ENCODE measurements at places on chromosomes 6 and 20.

- DNase-seq = no peak
Measured at GRCh38 chr20:872855-873520, 39.5 kb downstream of the FAM110A start.

DNA sequence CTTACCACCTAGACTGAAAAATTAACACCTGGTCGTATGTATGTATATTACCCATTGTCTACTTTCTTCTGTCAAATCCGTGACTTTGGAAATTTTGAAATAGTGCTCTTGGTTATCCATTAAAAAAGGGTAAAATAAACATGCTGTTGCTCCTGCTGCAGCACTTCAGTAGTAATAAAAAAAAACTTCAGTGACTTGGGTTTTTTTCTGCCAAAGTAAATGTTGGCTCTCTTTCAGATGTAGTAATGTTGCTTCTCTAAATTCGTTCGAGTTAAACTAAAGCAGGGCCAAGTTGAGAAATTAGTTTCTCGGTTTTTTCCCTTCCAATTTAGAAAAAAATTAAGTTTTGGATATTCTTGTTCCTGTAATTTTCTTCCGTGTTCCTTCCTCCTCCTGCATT lies 34.2 kb downstream of the JARID2 start:
- no peak for DNase-seq

GRCh38 chr6:96786336-96786735 lies 50.9 kb downstream of the GPR63 start:
- DNase-seq = peak; percentile 5

DNA sequence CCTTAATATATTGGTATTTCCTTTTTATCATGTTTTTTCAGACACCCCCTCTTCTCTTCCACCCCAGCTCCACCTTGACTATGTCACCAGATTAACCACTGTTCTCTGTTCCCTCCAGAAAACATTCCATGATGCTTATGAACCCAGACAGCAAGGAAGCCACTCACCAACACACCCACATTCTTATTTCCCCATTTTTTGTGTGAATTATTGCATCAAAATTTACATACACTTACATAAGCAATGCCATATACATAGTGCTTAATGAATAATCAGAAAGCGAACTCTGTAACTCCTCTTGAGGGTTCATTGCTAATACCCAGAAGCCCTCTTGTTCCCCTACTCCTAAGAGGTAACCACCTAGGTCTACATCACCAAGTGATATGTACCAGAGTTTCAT lies 182.3 kb upstream of the CDYL start:
- DNase-seq = peak; percentile 52

DNA sequence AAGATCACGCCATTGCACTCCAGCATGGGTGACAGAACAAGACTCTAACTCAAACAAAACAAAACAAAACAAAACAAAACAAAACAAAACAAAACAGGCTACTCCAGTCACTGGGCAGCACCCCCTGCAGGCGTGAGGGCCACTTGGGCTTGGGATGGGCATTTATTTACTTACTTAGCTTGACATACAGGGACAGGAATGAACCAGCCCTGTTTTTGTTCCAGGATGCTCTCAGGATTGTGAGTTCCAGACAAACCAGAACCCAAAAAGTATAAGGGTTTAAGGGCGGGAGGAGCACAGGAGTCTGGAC lies 4.0 kb upstream of the PTPN1 start:
- no peak for DNase-seq

DNA sequence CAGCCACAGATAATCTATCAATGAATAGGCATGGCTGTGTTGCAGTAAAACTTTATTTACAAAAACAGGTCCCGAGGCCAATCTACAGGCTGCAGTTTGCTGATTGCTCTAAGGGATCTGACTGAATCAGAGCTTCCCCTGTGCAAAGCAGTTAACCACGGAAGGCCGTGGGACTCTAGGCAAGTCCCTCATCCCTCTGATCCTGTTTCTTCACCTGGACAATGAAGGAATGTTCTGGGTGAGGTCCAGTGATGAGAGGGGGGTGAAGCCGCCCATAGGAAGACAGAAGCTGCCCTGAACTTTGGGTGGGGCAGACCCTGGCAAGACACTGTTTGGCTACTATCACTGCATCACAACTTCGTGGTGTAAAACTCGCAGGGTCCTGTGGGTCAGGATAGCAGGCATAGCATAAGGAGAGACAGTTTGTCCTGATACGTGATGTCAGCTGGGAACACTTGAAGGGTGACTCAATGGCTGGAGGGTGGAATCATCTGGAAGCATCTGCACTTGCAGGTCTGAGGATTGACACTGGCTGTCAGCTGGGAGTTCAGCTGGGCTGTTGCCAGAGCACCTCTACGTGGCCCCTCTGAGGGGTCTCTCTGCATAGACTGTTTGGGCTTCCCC lies 33.3 kb upstream of the TGM2 start:
- peak; percentile 80 for DNase-seq

DNA sequence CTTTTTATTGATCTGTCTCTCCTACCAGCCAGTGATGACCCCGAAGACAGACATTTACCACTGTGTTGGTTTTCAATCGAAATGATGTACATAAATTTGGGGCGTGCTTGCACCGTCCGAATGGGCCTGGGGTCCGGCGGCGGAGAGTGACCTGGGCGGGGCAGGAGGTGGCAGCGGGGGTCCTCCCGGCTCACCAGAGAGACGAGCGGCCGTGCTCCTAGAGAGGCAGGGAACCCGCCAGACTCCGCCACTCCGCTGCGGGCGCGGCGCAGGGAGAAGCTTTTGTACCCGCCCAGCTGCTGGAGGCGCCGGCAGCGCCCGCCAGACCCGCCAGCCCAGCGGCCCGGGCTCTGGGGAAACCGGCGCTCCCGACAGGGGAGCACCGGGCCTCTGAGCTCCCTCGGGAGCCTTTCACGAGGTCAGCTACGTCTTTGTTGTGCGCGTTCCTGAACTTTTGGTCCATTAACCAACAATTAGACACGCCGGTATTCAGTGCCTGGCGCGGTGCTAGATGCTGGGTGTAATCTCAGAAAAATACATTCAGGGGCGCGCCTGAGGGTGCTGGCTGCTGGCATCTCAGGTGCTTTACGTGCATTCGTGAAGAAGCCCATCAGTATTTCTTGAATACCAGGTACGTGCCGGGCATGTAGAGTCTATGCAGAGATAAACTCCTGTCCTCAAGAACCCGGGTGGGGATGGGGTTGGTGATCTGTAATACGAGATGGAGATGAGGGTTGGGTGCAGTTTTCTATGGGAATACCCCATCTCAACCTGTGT lies at the start of gene PGBD1:
PGBD1 (plus strand) TSS at position 285 of the 777 bp plus-strand sequence. CDS start 2,242 bp downstream, outside the sequence.
- peak; percentile 77 for DNase-seq

DNA sequence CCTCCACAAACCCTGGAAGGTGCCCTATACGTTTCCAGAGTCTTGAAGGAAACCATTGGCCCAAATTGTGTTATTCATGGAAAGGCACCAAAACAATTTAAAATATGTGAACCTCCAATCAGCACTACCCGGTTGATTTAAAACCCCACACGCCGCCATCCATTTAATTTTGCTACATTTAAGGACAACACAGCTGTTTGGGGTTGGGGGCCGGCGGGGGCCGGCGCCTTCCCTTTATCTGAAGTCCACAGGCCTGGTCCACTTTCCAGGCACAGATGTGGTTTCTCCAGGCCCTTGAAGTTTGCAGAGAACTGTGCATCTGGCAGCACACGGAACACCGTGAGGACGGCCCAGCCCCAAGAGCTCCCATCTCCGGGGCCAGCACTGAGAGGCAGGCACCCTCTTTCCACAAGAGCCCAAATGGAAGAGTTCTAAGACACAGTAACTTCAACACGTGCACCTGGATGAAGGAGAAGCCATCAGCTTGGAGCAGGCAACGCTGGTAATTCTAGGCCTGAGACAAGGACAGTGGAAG lies 16.8 kb upstream of the FRMD1 start:
- DNase-seq = no peak

DNA sequence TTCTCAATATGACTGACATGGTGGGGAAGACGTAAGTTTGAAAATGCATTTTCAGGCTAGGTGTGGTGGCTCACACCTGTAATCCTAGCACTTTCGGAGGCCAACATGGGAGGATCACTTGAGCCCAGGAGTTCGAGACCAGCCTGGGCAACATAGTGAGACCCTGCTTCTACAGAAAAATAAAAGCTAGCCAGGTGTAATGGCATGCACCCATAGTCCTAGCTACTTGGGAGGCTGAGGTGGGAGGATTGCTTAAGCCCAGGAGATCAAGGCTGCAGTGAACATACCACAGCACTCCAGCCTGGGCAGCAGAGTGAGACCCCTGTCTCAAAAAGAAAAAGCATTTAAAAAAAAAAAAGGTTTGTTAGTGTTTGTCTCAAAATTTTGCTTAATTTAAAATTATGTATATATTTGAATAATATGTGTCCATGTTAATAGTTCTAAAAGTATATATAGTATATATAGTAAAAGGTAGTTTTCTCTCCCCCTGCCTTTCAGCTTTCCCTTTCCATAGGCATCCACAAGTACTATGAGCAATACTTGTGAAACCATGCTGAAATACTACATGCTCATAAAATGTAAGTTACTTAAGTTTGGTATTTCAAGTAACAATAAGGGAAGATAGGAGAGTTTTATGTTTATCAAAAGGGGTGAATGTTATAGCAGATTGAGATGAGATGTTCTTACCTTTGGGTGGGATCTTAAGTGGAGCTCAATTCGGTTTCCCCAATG lies 15.1 kb downstream of the PTPRA start:
- peak; percentile 36 for DNase-seq

- no peak for DNase-seq
Measured at GRCh38 chr20:47027456-47027855, 132.8 kb downstream of the EYA2 start.

DNA sequence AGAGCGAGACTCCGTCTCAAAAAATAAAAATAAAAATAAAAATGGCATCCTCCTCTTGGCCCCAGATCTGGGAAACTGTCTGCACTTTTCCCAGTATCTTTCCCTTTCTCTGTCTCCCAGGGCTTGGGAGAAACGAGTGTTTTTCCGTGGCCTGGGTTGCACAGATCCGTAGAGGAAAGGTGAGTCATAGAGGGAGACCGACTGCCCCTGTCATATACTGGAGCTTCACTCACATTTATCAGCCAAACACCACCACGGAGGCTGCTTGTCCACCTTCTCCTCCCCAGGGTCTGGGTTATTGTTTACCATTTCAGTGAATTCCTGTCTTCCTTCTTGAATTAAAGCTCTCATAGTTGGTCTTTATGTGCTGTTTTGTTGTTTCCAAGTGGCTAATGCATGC lies 31.9 kb upstream of the EIF2S2 start:
- DNase-seq = no peak

GRCh38 chr6:150235218-150235617 lies 92.4 kb downstream of the PPP1R14C start:
- DNase-seq = no peak

DNA sequence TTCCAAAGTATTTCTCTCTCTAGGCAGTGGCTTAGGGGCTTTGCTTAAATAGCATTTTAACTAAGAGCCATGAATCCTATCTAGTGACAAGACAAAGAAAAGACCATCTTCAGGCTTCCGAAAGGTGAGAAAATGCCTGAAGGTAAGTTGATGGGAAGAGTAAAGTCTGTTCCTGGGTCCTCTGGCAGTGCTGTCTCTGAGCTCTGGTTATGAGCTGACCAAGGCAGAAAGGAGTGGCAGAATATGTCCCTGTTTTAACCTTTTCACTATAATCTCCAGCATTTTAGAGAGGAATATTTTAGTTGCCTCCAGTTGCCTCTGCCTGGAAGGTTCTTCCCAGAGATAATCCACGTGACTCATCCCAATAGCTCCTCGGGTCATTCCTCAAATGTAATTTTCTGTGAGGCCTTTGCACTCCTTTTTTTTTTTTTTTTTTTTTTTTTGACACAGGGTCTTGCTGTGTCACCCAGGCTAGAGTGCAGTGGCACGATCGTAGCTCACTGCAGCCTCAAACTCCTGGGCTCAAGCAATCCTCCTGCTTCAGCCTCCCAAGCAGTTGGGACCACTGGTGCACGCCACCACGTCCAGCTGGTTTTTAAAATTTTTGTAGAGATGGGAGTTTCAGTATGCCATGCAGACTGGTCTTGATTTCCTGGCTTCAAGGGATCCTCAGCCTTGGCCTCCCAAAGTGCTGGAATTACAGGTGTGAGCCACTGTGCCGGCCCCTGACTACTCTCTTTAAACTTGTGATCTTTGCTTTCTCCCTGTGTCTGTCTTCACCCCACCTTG lies 3.7 kb upstream of the ARMH2 start:
- DNase-seq = no peak

- DNase-seq = peak; percentile 72
Measured at GRCh38 chr20:32484958-32485769, 100.0 kb downstream of the NOL4L start.

GRCh38 chr6:53829698-53830221 lies 35.0 kb downstream of the LRRC1 start:
- DNase-seq = no peak

Data from epithelial cell of esophagus (primary cell).